ENCODE measurements at places on chromosomes 4 and X.

DNA sequence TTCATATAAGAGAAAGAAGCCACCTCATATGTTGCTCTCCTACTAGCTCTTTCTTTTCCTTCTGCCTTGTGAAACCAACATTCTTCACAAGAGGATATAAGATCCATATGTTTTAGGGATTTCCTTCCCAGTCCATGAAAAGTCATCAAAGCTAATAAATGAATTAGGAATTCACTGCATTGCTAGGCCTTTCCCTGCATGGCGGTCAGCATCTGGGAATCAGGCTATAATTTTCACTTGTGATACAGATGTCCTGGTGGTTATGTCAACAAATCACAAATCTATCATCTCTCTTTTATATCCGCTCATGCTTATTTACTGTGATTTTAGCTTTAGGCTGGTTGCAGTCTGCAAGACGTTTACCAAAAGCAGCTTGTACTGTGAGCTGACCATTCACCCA is 510.0 kb downstream of the NLGN4X start:
- no peak for DNase-seq

DNA sequence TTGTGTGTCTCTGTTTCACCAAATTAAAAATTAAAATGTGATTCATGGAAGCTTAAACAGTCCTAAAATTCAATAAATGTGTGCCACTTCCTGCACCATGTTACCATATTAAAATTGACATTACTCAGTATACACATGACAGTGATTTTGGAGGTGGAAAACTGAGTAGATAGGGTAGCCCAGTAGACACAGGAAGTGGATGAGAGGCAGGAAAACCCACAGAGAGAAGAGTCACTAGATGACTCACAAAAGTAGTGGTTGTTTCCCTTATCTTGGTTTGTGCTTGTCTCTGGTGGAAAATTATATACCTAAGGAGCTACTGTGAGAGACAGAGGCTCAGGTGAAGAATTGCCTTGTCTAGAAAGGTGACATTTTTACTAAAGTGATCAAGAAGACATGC is 375.8 kb upstream of the CXorf51B start:
- no peak for DNase-seq

GRCh38 chrX:75638332-75638731 is 115.5 kb upstream of the ZDHHC15 start:
- no peak for DNase-seq

DNA sequence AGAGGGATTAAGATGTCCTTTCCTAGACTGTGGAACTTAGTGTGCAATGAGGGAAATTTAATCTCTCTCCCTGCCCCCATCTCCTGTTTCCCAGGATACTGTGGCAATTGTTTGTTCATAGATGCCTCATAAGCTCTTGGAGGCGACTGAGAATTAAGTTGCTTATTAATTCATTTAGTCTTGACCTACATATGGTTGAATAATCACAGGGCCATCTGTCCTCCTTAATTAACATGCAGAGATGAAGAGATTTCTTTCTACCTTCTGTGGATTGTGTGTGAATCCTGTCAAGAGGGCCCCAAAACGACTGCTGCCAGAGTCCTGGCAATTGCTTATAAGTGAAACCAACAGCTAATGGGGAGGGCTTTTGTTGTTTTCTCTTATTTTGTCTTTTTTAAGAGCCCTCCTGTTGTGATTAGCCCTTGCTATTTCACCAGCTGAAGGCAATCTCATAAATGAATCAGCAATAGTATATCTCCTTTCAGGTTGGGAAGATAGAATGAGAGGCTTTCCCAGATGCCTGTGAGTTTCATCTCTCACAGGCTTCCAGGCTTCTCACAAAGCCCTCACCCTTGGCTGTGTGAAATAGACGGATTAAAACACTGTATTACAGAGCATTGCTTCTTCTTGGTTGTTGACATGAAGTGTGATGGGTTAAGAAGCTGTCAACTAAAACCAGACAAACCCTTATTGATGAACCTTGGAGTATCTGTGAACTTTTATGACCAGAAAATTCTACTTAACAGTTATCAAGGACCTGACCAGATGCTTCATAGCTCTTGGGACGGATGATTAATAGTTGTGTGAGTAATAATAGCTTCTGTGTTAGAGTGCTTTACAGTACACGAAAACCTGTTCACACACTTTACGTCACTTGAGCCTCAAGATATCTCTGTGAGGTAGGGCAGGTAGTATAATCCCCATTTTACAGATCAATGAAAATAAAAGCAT is 58.5 kb downstream of the PGRMC2 start:
- DNase-seq: no peak

- no peak for DNase-seq
These were observed 176.7 kb downstream of the NPFFR2 start for GRCh38 chr4:72208421-72209075.

GRCh38 chr4:88522702-88523324 is 763 bp downstream of the PYURF start:
- DNase-seq: peak; percentile 48

GRCh38 chr4:76489686-76490161 is 54.7 kb downstream of the SHROOM3 start:
- no peak for DNase-seq

DNA sequence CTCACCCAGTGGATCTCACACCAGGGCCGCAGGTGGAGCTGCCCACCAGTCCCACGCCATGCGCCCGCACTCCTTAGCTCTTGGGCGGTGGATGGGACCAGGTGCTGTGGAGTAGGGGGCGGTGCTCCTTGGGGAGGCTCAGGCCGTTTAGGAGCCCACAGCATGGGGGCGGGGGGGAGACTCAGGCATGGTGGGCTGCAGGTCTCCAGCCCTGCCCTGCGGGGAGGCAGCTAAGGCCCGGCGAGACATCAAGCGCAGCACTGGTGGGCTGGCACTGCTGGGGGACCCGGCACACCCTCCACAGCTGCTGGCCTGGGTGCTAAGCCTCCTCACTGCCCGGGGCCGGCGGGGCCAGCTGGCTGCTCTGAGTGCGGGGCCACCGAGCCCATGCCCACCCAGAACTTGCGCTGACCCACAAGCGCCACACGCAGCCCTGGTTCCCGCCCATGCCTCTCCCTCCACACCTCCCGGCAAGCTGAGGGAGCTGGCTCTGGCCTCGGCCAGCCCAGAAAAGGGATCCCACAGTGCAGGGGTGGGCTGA is 312.9 kb upstream of the GIMD1 start:
- DNase-seq: no peak

GRCh38 chrX:3293251-3293650 is 53.2 kb downstream of the MXRA5 start:
- no peak for DNase-seq

DNA sequence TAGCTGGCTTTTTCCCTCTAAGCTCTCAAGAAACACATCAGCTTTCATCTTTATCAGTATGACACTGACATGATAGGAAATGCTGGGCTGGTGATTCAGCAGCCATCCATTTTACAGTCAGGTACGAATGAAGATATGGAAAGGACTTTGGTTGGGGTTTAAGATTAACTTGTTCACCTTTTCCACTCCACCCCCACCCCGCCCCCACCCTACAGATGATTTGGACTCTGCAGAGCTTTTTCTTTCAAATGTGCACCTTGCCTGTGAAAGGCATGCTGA is 132.6 kb downstream of the AKAP4 start:
- DNase-seq: no peak

DNA sequence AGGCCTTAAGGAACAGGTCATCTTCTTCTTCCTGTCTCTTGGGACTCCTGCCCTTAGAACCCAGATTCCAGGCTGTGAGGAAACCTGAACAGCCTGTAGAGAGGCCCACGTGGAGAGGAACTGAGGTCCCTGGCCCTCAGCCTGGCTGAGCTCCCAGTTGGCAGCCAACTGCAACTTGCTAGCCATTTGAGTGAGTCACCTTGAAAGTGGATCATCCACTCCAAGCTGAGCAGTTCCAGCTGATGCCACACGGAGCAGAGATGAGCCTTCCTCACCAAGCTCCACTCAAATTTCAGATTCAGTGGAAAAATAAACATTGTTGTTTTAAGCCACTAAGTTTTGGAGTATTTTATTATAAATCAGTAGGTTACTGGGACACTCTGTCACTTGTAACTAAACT is 392.5 kb downstream of the BCOR start:
- DNase-seq: no peak

- DNase-seq: no peak
These were observed 28.1 kb upstream of the FRMPD3 start for GRCh38 chrX:107421337-107421861.

GRCh38 chr4:7326693-7327340 is 107.9 kb downstream of the PSAPL1 start:
- DNase-seq: no peak

GRCh38 chrX:72308566-72309296 is 3.0 kb upstream of the CITED1 start:
- DNase-seq: peak; percentile 23

DNA sequence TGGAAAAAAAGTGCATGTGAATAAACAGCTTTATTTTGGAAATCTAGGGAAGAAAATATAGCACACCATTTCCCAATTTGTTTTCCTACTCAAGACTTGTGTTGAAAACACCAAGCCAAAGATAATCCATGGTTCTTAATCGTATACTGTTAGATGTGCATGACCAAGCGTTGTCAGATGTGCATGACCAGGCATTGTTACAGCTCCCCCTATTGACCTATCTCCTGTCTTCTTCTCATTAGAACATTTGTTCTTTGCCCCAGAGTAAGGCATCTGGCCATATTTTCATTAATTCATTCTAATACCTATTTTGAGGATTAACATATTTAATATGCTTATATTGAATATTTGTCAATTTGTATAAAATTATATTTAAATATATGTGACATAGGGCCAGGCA is 14.4 kb upstream of the VCX start:
- no peak for DNase-seq

DNA sequence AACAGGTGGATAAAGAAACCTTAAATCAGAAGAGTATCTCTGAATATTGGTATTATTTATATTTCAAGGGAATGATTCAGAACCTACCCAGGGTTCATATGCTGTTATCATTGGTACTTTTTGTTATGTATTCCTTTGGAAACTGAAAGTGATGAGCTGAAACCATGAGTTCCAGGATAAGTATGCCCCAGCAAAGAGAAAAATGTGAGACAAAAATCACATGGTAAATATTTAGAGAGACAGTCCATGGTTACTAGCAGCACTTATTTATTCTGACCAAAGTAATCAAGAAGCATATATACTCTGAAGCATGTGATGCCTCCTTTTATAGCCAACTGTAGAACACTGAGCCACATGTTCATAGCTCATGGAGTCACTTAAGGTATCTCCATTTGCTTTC is 277.7 kb downstream of the ARAP2 start:
- DNase-seq: no peak

DNA sequence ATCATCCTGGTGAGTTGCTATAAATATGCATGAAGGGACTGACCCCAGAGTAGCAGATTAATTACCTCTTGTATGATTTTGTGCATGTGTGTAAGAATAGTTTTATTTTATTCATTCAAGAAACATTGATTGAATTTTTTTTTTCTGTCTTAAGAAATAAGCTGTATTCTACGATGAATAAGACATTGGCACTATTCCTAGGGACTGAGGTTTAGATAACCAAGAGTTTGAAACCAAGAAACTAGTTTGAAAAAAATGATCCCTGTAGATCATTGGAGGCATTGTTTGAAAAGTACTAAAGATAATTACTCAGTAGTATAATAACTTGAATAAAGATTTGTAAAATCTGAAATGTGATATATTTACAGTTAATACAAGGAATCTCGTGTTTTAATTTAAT is 1086.9 kb downstream of the PCDH7 start:
- DNase-seq: no peak

GRCh38 chrX:100829730-100830129 is 9.5 kb downstream of the CSTF2 start:
- no peak for DNase-seq

- DNase-seq: no peak
These were observed 258.2 kb upstream of the CXorf51A start for GRCh38 chrX:147072747-147073146.

GRCh38 chr4:189083769-189084168 is 856.9 kb upstream of the FRG1 start:
- DNase-seq: no peak

DNA sequence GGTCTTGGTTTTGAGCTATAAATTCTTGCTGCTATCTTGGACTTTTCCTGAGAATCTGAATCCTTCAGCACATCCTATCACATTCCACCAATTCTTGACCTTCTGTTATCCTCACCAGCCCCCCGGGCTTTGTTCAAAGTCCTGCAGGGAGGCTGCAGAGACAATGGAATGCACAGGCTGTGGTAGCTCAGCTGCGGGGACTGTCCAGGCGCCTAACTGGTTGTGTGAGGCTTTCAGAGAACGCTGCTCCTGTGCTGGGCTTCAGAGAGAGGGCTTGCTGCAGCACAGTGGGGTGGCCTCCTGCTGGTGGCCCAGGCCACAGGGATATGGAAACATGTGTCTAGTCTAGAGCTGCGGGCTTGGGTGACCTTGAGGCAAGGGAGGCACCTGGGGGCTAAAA is 196.3 kb upstream of the GATB start:
- DNase-seq: no peak

DNA sequence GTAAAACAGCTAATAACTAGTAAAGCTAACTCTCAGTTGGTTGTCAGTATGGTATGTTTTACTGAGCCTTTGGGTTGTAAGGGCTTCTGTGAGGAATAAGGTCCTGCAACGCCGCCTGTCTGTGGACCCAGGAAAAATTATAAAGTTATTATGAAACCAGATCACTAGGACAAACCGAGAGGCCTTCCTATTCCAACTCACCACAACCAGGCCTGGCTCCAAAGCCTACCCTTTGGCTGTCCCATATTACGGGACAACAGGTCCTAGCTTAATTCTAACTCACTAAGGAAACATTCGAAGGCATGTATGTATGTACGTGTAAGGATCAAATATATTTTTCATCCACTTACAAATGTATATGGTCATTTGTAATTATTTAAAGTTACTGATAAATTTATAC is 1.4 kb downstream of the ANKRD17 start:
- peak; percentile 62 for DNase-seq

DNA sequence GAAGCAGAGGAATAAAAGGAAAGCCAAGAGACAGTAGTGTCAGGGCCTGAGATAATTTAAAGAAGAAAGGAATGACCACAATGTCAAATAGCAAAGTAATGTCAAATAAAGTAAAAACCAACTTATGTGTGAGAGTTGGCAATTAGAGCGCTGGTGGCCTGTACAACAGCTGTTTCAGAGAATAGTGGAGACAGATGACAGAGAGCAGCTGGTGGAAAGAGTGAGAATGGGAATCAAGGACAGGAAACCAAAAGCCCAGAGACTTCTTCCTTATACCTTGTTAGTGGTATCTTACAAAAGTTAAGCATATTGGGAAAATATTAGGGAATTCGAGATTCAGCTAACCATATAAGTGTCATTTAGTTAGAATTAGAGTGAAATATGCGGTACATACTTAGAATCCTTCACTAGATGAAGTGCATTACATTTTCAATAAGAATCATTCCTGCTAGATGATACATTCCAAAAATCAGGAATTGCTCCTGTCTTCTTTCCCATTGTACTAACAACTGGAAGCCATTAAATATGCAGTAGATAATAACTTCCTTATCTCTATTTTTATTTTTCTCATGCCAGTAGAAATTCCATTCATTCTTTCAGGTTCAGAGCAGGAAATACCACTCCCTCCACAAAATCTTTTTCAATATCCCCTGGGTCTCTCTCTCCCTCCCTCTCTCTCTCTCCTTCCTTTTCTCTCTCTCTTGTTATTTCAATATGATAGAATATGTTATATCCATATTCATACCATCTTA is 525.4 kb downstream of the CENPC start:
- DNase-seq: no peak

GRCh38 chrX:20472148-20472547 is 205.4 kb upstream of the RPS6KA3 start:
- no peak for DNase-seq

- DNase-seq: no peak
These were observed 26.4 kb downstream of the NIPAL1 start for GRCh38 chr4:48042979-48043461.

GRCh38 chr4:68240620-68241019 is 4.9 kb downstream of the TMPRSS11B start:
- no peak for DNase-seq

GRCh38 chrX:20056704-20057103 is 60.0 kb downstream of the MAP7D2 start:
- no peak for DNase-seq

Data from activated naive CD8-positive, alpha-beta T cell treated with anti-CD3 and anti-CD28 coated beads, Interleukin-2, amount 50 U/mL, for 24 hours (primary cell).